ELF-1 (cell line): ENCODE measurements at places on chromosomes 2 and 18.

GRCh38 chr2:196238836-196239380, 67.5 kb upstream of the STK17B start:
- no peak for DNase-seq

DNA sequence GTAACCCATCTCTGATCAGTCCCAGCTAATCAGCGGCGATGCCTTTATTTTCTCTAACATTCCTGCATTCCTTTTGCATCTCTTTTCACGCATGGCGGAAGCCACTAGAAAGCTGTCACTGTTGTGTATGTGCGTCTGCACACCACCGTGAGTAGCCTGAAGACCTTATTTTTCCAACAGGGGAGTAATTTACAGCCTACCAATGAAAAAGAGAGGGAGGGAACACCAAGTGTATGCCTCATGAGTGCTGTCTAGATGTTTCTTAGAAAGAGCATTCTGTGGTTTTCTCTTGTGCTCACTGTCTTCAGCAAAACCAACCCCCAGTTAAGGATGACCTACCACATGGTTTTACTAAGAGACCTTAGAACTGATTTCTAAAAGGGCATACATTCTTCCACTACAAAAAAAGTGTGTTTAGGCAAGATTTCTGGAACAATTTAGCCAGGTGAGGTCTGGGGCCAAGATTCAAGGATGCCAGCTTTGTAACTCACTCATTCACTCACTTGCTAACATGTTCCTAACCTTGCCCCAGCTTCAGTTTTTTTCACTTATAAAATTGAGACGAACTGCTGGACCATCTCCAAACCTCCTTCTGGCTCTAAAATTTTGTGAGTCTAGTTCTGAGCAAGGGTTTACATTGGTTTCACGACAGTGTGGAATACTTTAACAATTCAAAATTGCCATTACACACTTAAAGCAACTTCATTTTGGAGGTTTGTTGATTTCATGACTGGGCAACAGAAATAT, 51.4 kb downstream of the BCL2 start:
- DNase-seq = no peak

DNA sequence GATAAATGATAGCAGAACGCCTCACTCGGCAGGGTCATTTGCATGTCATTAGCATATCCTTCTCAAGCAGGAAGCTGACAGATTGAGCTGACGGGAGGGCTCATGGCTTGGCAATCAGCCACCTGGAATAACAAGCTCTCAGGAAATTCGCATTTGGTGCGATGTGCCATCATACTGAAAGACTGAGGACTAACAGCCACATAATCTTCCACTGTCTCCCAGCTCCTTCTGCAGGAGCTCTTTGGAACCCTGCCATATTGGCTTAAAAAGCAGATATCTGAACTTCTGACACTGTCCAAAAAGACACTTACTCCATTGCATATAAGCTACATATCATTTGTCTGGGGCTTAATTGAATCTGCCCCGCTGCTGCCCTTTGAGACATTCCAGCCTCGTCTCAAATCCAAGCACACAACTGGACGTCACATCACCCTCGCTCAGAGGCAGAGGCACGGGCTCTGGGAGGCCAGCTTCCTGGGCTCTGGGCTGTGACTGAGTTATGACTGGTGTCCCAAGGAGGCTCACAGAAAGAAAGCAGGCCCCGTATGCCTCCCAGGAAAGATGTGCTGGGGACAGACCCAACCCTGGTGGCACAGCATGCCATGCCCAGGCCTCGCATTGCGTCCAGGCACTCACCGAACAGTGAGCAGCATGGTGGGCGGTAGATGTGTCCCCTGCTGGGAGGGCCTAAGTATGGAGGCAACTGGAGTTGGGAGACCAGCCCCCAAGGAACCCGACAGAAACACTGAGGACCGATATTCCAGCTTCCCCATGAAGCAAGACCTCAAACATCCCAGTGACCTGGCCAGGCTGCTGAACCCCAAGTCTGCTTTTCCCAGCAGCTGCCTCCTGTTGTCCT, 228.0 kb downstream of the ATAD2B start:
- DNase-seq = no peak

DNA sequence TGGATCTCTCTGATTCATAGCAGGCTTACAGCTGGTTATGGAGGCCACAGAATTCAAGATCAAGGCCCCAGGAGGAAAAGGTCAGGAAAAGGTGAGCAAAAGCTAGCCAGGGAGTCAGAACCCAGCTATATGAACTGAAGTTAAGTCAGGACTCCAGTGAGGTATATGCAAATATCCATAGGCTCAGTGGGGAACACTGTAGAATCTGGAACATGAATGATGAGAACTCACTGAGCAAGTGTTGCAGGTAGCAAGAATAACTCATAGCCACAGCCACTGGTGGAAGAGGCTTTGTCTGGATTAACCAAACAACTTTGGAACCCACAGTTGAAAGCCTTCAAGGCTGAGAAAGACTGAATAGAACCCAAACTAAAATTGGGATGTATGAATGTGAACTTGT, 24.7 kb downstream of the COBLL1 start:
- DNase-seq = no peak

GRCh38 chr2:31660165-31660564, 79.4 kb upstream of the SRD5A2 start:
- DNase-seq = no peak

DNA sequence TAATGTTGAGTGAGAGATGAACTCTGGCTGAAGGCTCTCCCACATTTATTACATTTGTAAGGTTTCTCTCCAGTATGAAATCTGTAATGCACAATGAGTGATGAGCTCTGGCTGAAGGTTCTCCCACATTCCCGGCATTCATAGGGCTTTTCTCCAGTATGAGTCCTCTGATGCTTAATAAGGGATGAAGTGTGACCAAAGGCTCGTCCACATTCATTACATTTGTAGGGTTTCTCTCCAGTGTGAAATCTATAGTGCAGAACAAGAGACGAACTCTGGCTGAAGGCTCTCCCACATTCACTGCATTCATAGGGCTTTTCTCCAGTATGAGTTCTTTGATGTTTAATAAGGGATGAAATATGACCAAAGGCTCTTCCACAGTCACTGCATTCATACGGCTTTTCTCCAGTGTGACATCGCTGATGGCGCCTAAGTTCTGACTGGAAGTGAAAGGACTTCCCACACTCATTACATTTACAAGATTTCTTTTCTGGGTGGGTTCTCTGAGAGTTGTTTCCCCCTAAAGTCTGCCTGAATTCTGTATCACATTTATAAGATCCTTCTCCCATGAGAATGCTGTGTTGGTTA, 10.2 kb downstream of the ZNF514 start:
- no peak for DNase-seq

DNA sequence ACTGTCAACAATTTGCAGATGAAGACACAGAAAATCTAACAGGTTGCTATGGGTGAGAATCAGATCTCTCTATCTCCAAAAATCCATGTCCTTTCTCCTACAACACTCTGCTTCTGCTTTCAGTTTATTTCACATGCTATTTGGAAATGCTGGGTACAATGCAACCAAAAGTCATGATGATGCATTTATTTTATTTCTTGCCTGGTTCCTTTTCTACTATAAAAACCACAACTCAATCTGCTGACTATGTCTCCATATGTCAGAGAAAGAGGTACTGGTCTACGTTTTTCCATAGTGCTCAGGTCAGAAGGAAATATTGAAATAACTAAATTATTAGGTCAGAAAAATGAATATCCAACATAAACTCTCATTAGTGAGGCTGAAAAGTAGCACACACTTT, 20.5 kb downstream of the RAD51AP2 start:
- DNase-seq = no peak

DNA sequence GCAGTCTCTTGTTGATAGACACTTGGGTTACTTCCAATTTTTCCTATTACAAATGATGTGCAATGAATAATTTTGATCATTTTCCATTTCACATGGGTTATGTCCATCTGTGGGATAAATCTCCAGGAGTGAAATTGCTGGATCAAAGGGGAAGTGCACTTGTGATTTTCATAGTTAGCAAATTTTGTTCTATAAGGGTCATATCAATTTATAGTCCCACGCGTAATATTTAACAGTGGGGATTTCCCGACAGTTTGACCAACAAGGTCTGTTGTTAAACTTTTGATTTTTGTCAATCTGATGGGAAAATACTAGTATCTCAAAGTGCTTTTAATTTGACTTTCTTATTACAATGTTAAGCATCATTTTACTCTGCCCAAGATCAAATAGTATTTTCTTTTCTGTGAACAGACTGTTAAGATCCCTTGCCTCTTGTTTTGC, 8.3 kb downstream of the IL1B start:
- DNase-seq = no peak

- no peak for DNase-seq
Measured at GRCh38 chr18:8507915-8508705, 101.1 kb upstream of the RAB12 start.

DNA sequence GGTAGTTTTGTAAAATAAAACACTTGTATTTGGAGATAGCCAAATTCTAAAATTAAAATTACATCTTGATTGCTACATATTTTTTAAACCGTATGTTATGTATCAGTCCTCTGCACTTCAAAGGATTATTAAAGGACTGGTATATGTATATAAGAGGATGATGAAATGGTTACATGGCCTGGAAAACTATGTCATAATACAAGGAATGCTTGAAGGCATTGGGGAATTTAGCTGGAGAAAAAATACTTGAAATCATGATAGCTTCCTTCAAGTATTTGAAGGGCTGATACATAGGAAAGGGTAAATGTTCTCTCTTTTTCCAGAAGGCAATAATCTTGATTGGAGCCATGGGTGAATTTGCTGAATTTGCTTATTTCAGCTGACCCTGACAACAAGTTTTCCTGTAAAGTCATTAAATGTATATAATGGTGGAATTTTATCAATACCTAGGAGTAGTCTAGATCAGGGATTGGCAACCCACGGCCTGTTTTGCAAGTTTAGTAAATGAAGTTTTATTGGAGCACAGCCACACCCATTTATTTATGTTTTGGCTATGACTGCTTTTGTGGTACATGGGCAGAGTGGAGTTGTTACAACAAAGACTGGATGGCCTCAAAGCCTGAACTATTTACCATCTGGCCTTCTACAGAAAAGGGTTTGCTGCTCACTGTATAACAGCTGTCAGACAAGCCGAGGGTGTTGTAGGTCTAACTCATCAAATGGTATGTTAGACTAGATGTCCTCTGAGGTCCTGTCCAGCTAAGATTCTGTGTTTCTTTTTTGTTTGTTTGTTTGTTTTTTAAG, 34.4 kb downstream of the ACYP2 start:
- DNase-seq = no peak

- no peak for DNase-seq
Measured at GRCh38 chr2:181992776-181993175, 7.1 kb downstream of the PPP1R1C start.

DNA sequence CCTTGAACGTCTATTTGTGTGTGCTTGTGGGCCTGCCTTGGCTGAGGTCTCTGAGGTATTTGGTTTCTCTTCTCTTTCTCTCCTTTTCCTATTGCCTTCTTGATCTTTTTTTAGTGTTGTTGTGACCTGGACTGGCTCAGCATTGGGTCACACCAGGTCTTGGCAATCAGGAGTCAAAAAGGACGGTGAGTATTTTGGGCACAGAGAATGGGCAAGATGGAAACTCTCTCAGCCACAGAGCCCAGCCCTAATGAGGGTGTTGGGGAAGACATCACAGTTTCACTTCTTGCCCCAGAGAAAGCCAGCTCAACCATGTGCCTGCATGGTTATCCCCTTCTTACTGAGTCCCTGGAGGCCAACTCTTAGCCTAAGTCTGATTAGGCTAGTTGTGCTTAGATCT, 13.7 kb upstream of the INO80C start:
- DNase-seq = no peak

DNA sequence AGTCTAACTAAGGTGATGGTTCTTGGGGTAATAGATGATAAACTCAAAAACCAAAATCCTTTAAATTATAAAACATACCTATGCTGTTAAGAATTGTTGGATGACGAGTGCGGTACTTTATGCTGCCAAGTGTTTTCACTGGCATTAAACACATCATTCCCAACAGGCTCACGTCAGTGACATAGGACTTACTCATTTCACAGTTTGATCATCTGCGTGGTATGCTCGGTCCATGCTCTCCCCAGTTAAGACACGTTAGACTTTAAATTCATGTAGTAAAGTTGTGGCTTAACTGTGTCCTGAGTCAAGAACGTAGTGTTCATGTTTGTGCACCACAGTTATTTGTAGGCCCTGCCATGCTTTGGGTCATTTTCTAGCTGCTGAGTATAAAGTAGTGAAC, 125.6 kb upstream of the MYT1L start:
- no peak for DNase-seq

GRCh38 chr2:26238311-26238958, 6.0 kb downstream of the HADHA start:
- DNase-seq = no peak

DNA sequence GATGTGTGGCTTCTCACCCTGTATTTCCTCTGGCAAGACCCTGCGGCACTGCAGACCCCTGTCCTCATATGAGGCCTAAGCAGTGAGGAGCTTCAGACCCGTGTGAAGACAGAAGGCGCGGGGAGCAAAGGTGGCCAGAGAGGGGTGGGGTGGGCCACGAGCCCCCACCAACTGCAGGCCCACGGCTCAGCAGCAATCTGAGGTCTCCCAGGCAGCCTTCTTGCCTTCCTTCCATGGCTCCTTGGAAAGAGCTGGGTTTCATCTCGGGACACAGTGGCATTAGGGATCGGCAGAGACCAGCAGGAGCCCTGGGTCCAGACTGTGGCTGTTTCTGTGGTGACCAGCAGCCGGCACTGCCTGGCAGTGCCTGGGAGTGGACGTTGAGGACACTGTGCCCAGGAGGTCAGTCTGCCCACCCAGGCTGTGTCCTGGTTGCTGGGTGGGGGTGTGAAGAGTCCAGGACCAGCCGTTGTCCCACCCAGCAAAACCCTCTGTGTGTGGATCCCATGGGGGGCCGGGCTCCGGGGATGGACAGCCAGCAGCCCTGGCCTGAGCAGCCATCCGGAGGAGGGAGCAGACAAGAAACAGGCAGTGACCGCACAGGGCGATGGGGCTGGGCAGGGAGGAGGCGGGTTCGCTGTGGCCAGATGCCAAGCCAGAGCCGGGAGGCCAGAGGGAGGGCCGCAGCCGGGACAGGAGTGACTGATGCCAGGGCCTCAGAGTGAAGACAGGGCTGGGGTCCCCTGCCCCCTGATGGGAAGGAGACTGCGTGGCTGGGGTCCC, 73.8 kb downstream of the RRM2 start:
- no peak for DNase-seq

- DNase-seq = no peak
Measured at GRCh38 chr2:114548151-114548550, 105.7 kb downstream of the DPP10 start.

DNA sequence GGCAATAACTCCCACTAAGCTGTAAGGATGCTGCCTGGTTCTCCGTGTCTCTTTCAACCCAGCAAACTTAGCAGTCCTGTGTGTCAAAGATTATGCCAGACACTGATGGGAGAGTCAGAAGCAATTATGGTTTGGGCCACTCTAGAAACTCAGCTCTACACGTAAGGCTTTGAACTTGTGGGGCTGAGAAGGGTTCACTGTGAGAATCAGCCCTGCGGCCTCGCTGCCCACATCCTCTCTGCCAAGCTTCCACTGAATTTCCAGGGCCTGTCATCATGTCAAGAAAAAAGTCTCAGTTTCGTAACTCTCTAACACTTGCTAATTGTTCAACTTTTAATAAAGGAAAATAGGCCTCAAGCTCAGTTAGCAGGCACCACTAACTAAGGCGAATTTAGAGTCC, 308.8 kb upstream of the LYPD1 start:
- DNase-seq = no peak
